ENCODE measurements at places on chromosomes 6 and 20.
A peak's percentile ranks its signal among the peaks of the same experiment; 100 is the strongest.

DNA sequence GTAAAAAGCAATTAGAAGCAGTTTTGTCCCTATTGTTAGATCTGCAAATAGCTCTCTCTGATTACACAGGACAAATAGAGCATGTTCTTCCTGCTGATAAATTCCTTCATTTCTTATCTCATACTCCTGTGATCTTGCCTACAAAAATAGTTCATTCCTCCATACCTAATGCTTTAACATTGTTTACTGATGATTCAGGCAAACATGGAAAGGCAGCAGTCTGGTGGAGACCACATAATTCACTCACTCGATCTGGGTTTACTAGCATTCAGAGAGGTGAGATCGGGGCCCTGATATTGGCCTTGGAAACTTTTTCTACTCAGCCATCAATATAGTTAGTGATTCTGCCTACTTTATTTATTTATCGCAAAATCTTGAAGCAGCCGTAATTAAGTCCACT is 20.2 kb downstream of the HLA-DPA1 start:
- no peak for DNase-seq

DNA sequence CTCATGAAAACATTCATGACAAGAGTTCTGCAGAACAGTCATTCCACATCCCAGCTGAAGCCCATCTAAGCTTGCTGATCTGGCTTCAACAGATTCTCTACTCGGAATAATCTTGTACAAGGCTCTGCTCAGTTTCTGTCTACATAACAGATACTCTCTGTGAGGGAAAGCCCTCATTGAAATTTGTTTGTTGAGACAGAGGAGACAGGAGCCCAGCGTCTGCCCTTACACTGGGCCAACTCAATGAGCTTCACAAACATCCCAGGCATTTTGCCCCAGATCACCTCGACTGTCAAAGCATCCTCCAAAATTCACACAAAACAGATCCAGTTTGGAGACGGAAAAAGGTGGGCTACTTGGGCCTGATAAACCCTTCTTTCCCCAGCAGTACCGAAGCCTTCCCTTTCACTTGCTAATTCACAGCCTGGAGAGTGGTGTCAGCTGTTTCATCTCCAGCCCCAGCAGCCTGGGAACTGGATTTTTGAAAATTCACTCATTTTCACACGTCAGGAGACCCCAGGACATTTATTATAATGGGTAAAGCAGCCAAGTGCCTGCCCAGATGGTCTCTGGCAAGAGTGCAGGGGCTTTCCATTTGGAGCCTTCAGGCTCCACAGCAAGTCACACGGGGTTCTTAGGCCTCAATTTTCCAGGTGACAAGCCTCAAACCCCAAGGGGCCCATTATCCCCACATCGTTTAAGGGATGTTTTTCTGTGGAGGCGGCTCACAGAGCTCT is 7.3 kb downstream of the CCDC167 start:
- peak; percentile 44 for DNase-seq

GRCh38 chr6:138620630-138621029 is 121.3 kb upstream of the NHSL1 start:
- no peak for DNase-seq

GRCh38 chr6:47579040-47579439 is 101.5 kb downstream of the CD2AP start:
- DNase-seq: no peak

- DNase-seq: no peak
These were observed 957 bp upstream of the VEGFA start for GRCh38 chr6:43768983-43769525.
